ENCODE measurements at places on chromosomes 5 and 9. TPM values are rescaled to one million over a fixed set of nuclear protein-coding genes. Genes with fewer than 3 reads are reported as not detected.

- H3K4me3 ChIP-seq: no peak overlapping the region
- H3K36me3 ChIP-seq: no peaks in the 10 kb centered on the region
- no peaks in the 10 kb centered on the region for H3K27me3 ChIP-seq
- peaks cover 32% of the 10 kb centered on the region for H3K4me1 ChIP-seq
- H3K27ac ChIP-seq: peak overlapping the region; percentile 84
Observed at GRCh38 chr5:132065351-132065937, 5.0 kb downstream of the IL3 start.

DNA sequence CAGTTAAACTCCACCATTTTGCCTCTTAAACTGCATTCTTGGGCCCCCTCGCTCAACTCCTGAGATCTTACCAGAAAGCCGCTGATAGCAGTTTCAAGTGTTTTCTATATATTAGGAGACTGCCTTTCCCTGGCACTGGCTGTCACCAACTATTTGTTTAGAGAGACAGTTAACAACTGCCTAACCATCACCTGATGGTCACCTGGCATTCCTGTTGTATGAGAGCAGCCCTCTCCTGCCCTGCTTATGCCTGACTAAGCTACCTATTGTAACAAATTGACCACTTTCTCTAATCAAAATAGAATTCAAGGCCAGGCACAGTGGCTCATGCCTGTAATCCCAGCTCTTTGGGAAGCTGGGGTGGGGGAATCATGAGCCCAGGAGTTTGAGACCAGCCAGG is 28.0 kb upstream of the SIL1 start:
- DNase-seq: no peak
- H3K27ac ChIP-seq: no peak overlapping the region
- no peaks in the 10 kb centered on the region for H3K36me3 ChIP-seq
- H3K4me3 ChIP-seq: no peak overlapping the region
- no peaks in the 10 kb centered on the region for H3K4me1 ChIP-seq
- H3K27me3 ChIP-seq: peaks cover 15% of the 10 kb centered on the region

- no peak overlapping the region for H3K4me3 ChIP-seq
- H3K27me3 ChIP-seq: peaks cover 48% of the 10 kb centered on the region
- H3K36me3 ChIP-seq: no peaks in the 10 kb centered on the region
- no peak for DNase-seq
- no peaks in the 10 kb centered on the region for H3K4me1 ChIP-seq
Observed at GRCh38 chr5:137310051-137310730, 188.9 kb downstream of the SPOCK1 start.

GRCh38 chr5:137032929-137033328 is 466.2 kb downstream of the SPOCK1 start:
- H3K27ac ChIP-seq: no peak overlapping the region
- H3K27me3 ChIP-seq: peaks cover 9% of the 10 kb centered on the region
- DNase-seq: no peak
- no peaks in the 10 kb centered on the region for H3K4me1 ChIP-seq
- H3K36me3 ChIP-seq: no peaks in the 10 kb centered on the region
- H3K4me3 ChIP-seq: no peak overlapping the region

DNA sequence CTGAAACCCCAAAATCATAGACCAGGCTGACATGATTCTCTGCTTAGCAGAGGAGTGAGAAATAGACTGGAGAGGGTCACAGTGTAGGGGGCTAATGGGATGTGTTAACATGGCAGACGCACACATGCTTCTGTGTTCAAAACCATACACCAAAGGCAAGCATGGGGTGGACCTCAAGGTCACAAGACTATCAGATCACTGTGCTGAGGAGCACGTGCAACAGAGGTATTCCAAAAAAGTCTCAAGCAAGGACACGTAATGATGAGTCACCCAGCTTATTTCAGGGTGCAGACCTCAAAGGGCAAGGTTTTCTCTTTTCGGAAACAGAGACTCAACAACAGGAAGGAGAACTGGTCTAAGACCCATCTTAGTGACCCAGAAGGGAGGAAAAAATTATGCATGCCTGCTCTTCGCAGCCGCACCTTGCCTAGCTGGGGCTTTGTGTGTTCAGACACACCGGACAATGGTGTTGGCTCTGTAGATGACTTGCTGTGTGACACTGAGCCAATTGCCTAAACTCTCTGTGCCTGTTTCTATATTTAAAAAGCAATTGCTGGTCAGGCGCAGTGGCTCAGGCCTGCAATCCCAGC is 20.3 kb downstream of the WHRN start:
- H3K36me3 ChIP-seq: peaks cover 3% of the 10 kb centered on the region
- peaks cover 5% of the 10 kb centered on the region for H3K27me3 ChIP-seq
- peak overlapping the region; percentile 62 for H3K4me3 ChIP-seq
- peak overlapping the region; percentile 45 for H3K27ac ChIP-seq
- peaks cover 40% of the 10 kb centered on the region for H3K4me1 ChIP-seq

DNA sequence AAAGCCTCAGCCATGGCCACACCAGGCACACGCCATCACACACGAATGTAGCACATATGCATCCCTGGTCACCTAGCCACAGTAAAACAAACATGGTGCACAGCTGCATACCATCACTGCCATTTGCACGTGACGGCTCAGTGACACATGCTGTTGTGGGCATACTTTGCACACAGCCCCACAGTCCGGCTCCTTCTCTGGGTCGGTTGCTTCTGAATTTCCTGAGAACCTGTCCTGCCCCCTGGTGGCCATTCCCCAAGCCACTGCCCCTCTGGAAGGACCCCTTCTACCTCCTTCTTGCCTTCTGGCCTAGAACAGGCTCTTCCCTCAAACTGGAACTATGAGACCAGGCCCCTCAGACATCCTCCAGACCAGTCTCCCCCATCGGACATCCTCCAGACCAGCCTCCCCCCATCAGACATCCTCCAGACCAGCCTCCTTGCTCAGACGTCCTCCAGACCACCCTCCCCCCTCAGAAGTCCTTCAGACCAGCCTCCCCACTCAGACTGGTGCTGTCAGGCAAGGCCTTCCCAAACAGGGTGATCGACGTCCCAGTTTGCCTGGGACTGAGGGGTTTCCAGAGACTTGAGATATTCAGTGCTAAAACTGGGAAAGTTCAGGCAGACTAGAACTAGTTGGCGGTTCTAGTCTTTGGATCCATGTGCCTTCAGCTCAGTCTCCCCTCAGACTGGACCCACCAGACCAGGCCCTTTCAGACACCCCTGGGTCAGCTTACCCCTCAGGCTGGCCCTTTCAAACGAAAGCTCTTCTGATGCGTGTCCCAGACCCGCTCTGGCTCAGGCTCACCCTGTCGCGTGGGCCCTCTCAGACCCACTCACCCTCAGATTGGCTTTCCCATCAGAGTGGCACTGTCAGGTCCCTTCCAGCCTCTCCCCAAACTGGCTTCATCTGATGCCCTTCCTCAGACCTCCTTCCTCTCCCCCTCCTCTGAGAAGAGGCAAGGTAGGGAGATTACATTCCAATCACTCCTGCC is 24.3 kb upstream of the ENHO start:
- H3K27ac ChIP-seq: peak overlapping the region; percentile 9
- DNase-seq: no peak
- H3K4me3 ChIP-seq: no peak overlapping the region
- H3K27me3 ChIP-seq: peaks cover 46% of the 10 kb centered on the region

GRCh38 chr5:10059556-10059955 is 190.1 kb downstream of the ATPSCKMT start:
- no peak for DNase-seq
- no peak overlapping the region for H3K27ac ChIP-seq
- H3K36me3 ChIP-seq: no peaks in the 10 kb centered on the region

- no peak overlapping the region for H3K27ac ChIP-seq
- DNase-seq: no peak
- H3K27me3 ChIP-seq: no peaks in the 10 kb centered on the region
- H3K4me1 ChIP-seq: no peaks in the 10 kb centered on the region
Observed at GRCh38 chr5:89604342-89604741, 721.4 kb upstream of the MEF2C start.

The PCDHGA1 gene
- total RNA-seq: not detected

The TERT gene
- 0.80 TPM for total RNA-seq

- no peak overlapping the region for H3K4me3 ChIP-seq
- no peaks in the 10 kb centered on the region for H3K27me3 ChIP-seq
- H3K36me3 ChIP-seq: peaks cover 2% of the 10 kb centered on the region
- no peak for DNase-seq
- H3K27ac ChIP-seq: no peak overlapping the region
- peaks cover 11% of the 10 kb centered on the region for H3K4me1 ChIP-seq
Observed at GRCh38 chr9:131874447-131874846, 134.6 kb upstream of the RAPGEF1 start.

- H3K27ac ChIP-seq: no peak overlapping the region
- DNase-seq: no peak
- peaks cover 42% of the 10 kb centered on the region for H3K27me3 ChIP-seq
- peaks cover 2% of the 10 kb centered on the region for H3K36me3 ChIP-seq
- H3K4me1 ChIP-seq: no peaks in the 10 kb centered on the region
- no peak overlapping the region for H3K4me3 ChIP-seq
Observed at GRCh38 chr9:95552814-95553546, 36.2 kb upstream of the PTCH1 start.

DNA sequence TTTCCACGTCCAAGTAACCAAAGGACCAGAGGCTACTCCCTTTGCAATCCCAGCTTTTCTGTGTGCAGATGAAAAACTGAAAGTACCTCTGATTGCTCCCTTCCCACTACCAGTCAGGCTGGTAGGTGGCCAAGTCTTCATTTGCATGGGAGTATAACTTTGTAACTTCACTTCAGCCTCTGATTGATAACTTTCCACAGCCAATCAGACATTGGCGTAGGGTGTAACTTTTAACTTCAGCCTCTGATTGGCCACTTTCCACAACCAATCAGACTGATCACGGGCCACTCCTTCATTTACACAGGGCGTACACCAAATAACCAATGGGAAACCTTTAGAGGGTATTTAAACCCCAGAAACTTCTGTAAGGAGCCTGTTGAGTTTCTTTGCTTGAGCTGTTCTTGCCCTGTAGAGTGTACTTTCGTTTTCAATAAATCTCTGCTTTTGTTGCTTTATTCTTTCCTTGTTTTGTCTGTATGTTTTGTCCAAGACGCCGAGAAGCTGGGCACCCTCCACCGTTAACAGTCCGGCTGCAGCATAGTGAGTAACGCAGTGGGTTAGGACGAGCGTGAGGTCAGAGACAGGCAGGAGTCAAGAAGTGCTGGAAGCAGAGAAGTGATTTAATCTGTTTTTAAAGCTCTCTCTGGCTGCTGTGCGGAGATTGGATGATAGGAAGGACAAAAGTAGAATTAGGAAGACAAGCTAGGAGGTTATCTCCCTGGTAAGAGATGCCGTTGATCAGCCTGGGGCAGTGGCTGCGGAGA is 3.5 kb upstream of the EXOSC2 start:
- no peaks in the 10 kb centered on the region for H3K36me3 ChIP-seq
- H3K27ac ChIP-seq: no peak overlapping the region
- peaks cover 38% of the 10 kb centered on the region for H3K4me1 ChIP-seq
- peak overlapping the region; percentile 2 for H3K4me3 ChIP-seq
- H3K27me3 ChIP-seq: no peaks in the 10 kb centered on the region

DNA sequence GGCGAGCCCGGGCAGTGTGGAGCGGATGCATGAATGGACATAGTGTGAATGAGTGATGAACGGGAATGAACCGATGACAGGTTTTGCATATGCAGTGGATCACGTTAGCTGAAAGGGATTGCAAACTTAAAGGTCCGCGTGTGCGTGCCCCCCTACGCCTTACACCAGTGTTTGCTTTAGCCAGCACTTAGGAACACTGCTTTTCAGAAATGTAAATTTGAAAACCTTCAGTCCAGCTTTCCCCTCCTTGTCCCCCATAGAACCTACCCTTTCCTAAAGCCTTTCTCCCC is 692 bp downstream of the PSAT1 start:
- peaks cover 22% of the 10 kb centered on the region for H3K4me1 ChIP-seq
- H3K27me3 ChIP-seq: no peaks in the 10 kb centered on the region
- DNase-seq: no peak
- H3K4me3 ChIP-seq: peak overlapping the region; percentile 93
- H3K27ac ChIP-seq: no peak overlapping the region

The PRELID2 gene
- total RNA-seq: 1.2 TPM

Data from T-helper 17 cell (primary cell).